CD4-positive, alpha-beta T cell treated with Interleukin-1 beta for 1 hour (primary cell): ENCODE measurements at places on chromosomes 5 and 9.

GRCh38 chr9:4579001-4579400 lies 83.1 kb upstream of the PLPP6 start:
- DNase-seq, result no peak

DNA sequence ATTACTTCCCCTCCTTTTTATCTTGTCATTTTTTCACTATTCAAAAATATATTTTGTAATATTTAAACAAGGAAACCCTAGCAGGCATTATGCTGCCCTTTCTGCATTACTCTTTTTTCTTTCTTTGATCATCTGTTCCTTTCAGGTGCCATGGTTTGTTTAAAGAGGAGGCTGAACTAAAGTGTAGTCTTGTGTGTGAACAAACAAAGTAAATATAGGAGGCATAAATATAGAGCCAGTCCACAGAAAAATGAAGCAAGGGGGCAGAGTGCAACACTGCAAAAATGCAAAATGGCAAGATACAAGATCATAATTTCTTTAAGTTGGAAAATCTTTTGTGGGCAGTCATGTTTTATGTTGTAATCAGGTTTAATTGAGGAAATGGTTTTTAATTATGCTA lies 947.3 kb upstream of the COX7C start:
- DNase-seq, result no peak

- DNase-seq, result no peak
These were observed 450.4 kb upstream of the CTNND2 start for GRCh38 chr5:12354686-12355085.

GRCh38 chr5:115298811-115299210 lies 2.4 kb upstream of the CCDC112 start:
- no peak for DNase-seq

- DNase-seq, result no peak
These were observed 29.5 kb upstream of the TGFBR1 start for GRCh38 chr9:99075246-99075912.

- no peak for DNase-seq
These were observed 1.1 kb downstream of the HRCT1 start for GRCh38 chr9:35906923-35907699.

- DNase-seq, result no peak
These were observed 6.7 kb downstream of the ADRB2 start for GRCh38 chr5:148833122-148833521.

DNA sequence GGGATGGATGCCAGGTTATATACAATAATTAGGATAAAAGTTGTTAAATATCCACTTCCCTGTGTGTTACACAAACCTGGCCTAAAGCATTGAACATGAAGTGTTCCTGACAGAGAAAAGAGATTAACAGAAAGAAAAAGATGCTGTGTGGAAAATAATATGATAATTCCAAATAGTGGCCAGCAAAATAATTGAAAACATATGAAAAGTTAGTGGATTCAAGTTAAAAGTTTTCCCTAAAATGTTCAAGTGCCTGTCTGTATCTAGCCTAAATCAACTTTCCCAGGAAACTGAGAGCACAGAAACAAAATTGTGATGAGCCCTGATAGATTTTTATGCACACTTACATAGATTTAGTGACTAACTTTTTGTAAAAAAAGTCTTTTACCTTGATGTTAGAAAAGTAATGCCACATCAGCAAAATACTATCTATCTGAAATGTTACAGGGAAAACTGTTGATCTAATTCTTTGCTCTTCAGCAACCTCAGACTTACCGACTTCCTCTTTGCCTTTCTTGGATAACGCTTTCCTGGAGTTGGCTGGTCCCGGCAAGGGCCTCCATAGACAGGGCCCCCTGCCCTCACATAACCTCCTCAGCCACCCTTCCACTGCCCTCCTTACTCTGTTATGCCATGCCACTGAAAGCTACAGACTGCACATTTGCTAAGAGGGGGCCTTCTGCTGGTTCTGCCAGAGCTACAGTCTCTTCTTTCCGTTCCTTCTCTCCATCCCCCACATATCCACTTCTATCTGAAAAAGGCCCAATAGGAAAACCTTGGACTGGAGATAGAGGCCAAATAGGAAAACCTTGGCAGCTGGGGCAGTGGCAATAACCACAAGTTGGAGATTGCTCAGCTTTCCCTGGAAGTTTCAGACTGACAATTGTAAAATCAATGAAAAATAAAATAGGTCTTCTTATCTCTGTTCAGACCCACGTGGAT lies 44.4 kb downstream of the ZNF474 start:
- no peak for DNase-seq

GRCh38 chr5:116454417-116454927 lies 120.2 kb downstream of the SEMA6A start:
- DNase-seq, result peak; percentile 5

DNA sequence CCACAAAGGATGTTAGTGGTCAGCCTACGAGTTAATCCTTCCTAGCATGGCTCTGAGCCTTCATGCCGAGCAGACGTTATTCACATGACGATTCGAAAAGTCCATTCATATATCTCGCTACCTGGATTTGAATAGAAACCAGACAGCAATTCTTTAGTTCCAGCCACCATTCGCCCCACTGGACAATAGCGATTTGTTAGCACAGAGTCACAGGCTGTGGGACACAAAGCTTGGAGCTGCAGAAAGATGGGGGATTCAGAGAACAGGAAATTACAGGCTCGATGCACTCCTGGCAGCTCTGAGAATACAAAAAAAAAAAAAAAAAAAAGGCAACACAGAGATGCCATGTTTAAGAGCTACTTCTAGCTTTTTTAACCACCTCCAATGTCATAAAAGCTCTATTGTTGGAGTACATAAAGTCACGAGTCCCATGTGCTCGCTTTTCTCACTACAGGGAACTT lies 110.7 kb downstream of the NR6A1 start:
- DNase-seq, result no peak

- no peak for DNase-seq
These were observed 24.0 kb downstream of the HSD17B4 start for GRCh38 chr5:119476341-119476740.

- DNase-seq, result no peak
These were observed 22.5 kb downstream of the MUSK start for GRCh38 chr9:110691002-110691549.

GRCh38 chr5:138696501-138696900 lies 56.7 kb upstream of the CTNNA1 start:
- DNase-seq, result no peak

- no peak for DNase-seq
These were observed 21.4 kb downstream of the FREM1 start for GRCh38 chr9:14888875-14889274.

DNA sequence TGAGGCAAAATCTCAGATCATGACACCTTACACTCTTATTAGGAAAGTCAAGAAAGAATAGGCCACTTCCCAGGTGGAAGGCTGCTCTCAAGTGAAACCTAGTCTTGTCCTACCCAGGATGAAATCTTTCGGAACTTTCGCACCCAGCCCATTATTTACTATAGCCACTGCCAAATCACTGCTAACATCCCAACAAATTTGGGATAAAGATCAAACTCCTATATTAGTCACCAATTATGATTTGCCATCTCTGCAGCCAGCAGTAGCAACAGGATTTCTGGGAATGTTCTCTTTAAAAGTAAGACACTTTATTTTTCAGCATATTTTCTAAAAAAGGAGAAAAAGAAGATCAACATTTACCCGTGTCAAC lies 224.6 kb downstream of the GAS1 start:
- DNase-seq, result no peak

GRCh38 chr5:166433679-166434078 lies 1857.8 kb upstream of the WWC1 start:
- DNase-seq, result no peak

GRCh38 chr5:102090770-102091169 lies 205.3 kb downstream of the SLCO4C1 start:
- DNase-seq, result no peak

- no peak for DNase-seq
These were observed 1.3 kb upstream of the ITGA2 start for GRCh38 chr5:52987711-52988331.

DNA sequence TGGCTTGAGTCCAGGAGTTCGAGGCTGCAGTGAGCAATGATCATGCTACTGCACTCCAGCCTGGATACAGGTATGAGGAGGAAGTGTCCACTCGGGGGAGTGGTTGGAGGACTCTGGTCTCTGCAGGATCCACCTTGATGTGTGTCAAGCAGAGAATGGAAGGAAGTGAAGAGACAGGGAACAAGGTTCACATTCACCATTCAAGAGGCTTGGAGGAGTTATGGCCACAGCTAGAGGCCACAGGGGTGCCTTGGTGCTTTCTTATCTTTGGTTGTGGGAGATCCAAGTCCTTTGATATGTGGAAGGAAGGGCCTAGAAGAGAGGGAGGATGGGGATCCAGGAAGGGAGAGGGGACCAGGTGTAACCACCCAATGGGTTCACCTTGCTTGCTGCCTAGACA lies 5.4 kb upstream of the CERCAM start:
- DNase-seq, result no peak

DNA sequence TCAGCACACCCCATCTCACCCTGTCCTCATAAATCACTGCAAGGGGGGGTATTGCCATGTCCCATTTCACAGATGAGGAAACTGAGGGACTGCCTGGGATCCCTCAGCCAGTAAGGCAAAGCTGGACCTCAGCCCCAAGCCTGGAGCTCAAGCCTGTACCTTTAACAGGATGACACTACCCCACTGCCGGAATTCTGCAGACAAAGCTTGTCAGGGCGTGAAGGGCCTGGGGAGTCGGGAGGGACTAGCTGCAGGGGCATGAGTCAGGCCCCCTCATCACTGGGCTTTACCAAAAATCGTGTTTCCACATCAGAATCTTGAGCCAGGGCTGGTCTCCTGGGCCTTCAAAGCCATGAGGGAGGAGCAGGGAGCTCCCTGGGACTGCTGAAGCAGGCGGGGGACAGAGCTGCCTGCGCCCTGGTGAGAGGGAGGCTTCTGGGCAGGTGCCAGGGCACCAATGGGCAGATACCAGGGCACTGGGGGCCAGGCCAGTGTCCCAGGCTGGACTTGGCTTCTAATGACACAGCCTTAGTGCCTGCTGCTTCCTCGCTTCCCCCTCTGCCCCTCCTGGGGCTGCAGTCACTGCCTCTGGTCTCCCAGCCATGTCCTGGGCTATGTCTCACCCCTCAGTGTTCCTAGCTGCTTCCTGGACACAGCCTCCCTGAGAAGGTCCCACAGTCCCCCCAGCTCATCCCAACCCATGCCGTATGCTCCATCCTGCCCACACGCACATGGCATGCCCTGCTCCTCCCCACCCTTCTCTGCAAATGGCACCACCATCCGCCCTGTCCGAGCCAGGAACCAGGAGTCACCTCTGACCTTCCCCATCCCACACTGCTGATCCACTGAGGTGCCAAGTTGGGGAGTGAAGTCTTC lies 80.7 kb downstream of the LMX1B start:
- no peak for DNase-seq

GRCh38 chr5:149018909-149019443 lies 43.9 kb downstream of the SH3TC2 start:
- DNase-seq, result no peak

DNA sequence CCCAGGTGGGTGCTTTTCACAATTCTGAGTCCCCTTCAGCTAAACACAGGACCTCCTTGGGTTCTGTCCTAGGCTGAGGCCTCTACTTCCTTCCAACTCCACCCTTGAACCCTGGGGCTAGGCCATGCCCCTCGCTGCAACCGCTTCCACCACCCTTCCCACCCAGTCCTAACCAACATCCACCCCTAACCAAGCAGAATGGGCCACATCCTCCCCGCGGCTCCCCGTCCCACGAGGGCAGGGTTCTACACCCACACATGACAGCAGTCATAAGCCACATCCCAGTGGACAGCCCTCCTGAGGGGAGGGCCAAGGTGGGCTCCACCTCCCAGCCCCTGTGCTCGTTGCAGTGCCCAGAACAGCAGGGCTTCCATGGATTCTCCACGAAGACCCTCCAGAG lies 65.8 kb downstream of the SHB start:
- DNase-seq, result peak; percentile 14

DNA sequence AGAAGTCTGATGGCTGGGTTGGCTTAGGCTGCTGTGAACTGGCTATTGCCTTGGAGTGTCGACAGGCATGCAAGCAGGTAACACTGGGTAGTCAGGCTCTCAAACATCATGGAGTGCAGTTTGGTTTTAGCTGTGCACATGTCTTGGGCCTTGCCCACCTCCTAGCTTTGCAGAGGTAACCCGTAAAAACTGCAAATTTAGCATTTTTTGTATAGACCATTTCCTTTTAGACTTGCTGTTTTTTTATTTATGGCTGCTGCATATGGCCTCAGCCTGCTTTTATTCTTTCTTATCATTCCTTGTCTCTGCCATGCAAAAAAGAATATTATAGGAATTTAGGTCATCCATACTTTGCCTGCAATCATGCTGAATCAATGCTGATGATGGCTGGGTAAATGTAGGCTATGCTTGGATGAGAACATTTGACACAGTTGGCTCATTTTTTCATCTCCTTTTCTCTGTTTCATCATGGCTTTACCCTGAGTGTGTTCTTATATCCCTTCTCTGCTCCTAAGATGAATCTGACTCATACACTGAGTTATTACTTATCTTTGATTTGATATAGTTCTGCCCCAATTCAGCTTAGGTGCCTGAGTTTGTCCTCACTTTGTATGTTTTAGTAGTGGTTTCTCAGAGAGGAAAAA lies 27.2 kb downstream of the RECK start:
- no peak for DNase-seq

- no peak for DNase-seq
These were observed 472.9 kb upstream of the ACTBL2 start for GRCh38 chr5:57955511-57955910.

DNA sequence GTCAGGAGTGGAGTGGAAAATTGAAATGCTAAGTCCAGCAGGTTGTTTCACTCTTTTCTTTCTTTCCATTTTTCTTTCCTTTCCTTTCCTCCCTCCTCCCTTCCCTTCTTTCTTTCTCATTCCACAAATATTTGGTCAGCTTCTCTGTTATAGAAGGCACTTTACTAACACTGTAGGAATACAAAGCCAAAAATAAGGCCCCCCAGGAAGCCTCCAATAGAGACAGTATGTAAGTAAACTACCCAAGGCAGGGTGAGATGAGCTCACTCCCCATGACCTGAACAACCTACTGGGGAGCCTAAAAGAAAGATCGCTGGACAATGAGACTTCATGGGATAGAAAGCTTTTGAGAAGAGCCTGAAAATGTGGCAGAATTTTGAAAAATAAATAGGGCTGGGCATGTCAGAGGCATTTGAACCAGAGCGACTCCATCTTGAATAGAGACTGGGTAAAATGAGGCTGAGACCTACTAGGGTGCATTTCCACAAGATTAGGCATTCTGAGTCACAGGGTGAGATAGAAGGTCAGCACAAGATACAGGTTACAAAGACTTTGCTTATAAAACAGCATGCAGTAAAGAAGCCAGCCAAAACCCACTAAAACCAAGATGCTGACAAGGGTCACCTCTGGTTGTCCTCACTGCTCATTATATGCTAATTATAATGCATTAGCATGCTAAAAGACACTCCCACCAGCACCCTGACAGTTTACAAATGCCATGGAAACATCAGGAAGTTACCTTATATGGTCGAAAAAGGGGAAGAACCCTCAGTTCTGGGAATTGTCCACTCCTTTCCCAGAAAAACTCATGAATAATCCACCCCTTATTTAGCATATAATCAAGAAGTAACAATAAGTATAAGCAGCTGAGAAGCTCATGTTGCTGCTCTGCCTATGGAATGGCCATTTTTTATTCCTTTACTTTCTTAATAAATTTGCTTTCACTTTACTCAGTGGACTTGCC lies 158.9 kb upstream of the EGFLAM start:
- DNase-seq, result no peak

GRCh38 chr9:137012694-137013570 lies 15.1 kb downstream of the ABCA2 start:
- no peak for DNase-seq

- DNase-seq, result peak; percentile 71
These were observed at the start of gene SMIM3 for GRCh38 chr5:150778517-150779396. SMIM3 (plus strand) TSS chr5:150778757; CDS start chr5:150795441, 16,684 bp downstream.

GRCh38 chr9:21402386-21403251 lies 6.3 kb upstream of the IFNA8 start:
- no peak for DNase-seq

GRCh38 chr9:110208031-110208430 lies at the start of gene C9orf152:
C9orf152 (minus strand) TSS chr9:110208159; CDS start chr9:110207579, 580 bp downstream.
- no peak for DNase-seq
